ENCODE measurements at places on chromosomes 13 and 19.

DNA sequence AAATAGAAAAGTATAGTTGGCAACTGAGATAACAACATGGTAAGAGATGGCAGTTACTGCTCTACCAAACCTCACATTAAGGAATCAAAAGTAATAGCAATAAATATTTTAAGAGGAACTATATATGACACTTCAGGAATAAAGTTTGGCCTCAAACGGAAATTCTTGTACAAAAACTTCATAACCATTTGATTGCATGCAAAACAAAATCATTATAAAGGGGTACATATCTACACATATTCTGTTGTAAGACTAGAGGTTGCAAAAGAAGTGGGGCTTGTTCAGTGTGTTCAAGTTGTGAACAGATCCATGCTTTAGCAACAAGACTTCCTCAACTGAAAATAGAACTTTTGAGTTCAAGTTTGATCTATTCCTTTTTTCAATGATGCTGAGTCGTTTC is 133.5 kb upstream of the MIR17HG start:
- DNase-seq = no peak

- no peak for DNase-seq
Observed at GRCh38 chr13:74819549-74819948, 662.4 kb downstream of the TBC1D4 start.

GRCh38 chr13:89457977-89458376 is 1786.8 kb downstream of the SLITRK5 start:
- no peak for DNase-seq

- peak; percentile 92 for DNase-seq
Observed at GRCh38 chr19:48372904-48373303, 8.7 kb downstream of the SYNGR4 start.

- no peak for DNase-seq
Observed at GRCh38 chr13:110249326-110249725, 57.6 kb downstream of the COL4A1 start.

- DNase-seq = no peak
Observed at GRCh38 chr19:46602392-46603194, 1.5 kb downstream of the CALM3 start.

All from NCI-H1436 treated with DMSO at 0.1 percent for 48 hours (cell line).